ENCODE measurements at places on chromosomes 7 and 10.

DNA sequence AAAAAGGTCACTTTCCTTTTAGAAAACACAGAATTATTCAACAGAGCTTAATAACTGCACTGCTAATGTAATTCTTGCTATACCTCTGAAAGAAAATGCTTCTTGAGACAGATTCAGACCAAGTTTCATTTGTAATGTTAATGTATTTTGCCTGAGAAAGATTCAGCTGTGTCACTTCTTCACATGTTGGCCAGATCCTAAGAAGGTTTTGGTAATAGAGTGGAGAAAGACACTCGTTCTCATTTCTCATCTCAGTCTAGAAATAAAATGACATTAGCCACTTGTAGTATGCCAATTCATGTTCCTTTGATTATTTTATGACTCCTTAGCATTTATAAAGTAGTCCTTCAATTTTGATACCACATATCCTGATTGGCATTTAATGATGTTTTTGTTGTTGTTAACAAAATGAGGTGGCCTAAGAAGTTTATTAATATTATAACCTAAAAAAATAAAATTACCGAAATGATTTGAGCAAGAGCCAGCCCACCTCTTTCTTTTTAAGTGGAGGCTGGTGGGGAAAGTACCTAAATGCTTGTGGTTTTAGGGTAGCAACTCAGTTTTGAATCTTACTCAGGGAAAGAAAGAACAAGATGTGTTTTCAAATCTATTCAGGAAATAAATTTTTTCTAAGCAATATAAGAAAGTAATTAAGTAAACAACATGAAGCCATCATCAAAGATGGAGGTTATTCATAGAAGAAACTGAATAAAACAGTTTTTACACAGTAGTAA is 16.4 kb upstream of the ELAPOR2 start:
- DNase-seq: no peak

DNA sequence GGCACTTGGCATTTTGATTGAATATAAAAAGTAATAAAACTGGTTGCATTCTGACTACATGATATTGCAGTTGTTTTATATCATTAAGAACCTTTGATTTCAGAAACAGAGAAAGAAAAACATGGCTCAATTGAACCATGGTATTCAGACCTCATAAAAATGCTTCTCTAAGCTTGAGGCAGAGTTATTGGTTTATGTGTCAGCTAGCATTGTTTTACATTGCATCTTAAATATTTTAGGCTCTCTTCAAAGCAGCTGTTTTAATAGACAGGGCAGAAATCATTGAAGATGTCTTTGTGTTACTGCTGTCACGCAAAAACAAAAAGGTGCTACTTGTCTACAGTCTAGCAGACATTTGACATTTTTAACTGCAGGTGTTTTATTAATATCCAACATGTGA is 299.2 kb downstream of the EXOC4 start:
- no peak for DNase-seq

GRCh38 chr10:50395851-50396250 is 144.5 kb upstream of the ASAH2 start:
- no peak for DNase-seq

DNA sequence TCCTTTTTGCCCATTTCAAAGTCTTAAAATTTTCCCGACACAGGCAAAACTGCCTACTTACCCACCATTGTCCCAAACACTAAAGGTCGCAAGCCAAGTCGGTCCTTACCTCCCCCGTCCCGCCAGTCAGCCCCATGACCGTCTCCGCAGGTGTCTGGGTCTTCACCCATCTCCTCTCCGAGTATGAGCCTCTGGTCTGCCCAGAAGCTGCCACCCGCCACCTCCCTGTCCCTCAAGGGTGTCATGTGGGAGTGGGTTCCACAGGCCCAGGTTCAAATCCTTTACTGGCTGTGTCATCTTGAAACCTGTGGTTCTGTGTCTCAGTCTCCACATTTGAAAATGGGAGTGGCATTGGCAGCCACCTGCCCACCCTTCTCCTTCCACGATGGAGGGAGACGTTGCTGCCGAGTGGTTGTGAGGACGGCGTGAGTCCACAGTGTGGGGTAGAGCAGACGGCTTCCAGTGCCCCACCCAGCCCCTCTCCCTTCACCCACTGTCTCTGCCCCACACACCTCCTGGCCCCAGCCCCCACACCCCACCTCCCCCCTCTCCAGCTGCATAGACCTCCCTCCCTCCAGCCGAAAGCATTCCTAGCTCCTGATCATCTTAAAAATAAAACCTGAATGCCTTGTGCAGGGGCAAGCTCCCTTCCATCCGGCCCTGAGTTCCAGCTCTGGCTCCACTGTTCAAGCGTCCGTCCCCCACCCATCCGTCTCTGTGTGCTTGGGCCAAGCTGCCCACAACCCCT is 35.3 kb downstream of the FOXL3 start:
- DNase-seq: no peak

DNA sequence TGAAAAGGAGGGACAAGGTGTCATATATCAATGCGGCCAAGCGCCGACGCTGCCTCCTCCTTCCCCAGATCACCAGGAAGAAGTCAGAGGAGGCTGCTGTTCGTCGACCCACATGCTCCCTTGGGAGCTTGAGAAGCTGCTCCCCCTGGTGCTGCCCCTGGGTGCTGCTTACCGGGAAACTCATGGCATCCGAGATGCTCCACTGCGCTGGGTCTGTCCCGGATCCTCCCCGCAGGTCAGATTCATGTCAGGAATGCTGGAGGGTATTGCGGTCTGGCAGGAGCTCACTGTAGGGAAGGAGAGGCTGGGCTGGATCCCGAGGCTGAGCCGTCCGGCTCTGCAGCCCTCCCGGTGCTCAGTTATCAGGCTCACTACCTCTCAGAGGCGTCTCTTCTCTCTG is 123.7 kb upstream of the FAM20C start:
- no peak for DNase-seq

DNA sequence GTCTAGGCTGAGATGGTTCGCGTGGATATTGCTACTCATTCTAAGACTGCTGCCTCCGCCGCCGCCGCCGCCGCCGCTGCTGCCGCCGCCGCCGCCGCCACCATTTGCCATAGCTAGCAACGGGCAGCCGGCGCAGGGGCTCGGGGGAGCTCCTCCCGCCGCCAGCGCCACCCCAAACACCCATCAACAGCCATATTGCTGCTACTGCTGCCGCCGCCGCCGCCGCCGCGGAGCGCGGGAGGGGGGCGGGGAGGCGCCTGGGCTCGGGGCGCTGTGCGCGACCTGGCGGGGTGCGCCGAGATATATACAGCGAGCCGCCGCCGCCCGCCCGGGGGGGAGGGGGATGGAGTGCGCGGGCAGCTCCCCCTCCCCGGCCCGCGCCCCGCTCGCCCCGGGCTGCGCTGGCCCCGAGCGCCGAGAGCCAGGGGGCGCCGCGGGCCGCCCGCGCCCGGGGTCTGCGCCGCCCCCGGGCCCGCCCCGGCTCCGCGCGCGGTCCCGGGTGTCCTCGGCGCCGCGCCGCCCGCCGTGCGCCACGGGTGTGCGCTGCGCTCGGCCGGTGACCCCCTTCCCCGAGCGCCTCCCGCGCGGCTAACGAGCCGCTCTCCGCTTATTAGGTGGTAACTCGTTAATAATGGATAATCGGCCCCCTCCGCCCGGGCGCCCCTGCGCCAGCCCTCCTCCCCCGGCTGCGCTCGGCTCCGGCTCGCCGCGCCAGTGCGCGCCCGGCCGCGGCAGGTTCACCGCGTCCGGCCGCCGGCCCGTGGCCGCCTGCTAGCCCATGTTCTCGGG is at the start of gene KCNMA1:
KCNMA1 (minus strand) TSS at position 277 of the 789 bp plus-strand sequence.
- no peak for DNase-seq

- DNase-seq: no peak
These were observed 29.8 kb upstream of the HABP2 start for GRCh38 chr10:113523071-113523470.

DNA sequence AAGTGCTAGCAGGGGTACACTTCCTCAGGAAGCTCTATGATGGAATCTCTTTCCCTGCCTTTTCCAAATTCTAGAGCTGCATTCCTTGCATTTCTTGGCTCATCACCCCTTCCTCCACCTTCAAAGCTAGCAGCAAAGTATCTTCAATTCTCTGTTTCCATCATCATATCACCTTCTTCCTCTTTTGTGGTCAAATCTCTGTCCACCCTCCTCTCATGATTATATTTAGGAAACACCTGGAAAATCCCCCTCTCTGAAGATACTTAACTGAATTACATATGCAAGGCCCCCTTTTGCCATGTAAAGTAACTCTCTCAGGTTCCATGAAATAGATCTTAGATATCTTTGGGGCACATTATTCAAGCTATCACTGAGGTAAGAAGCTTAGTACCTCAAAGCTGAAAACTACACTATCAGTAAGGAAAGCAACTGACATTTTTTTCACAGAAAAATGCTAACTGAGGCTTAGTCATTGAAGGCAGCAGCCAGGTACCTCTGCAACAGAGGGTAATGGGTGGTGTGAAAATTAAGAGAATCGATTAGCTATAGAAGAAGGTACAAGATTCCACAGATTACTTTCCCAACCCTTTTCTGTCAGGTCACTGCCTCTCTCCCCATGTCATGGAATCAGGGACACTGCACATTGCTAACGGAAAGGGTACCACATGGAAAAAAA is 197.3 kb downstream of the MACC1 start:
- DNase-seq: no peak

DNA sequence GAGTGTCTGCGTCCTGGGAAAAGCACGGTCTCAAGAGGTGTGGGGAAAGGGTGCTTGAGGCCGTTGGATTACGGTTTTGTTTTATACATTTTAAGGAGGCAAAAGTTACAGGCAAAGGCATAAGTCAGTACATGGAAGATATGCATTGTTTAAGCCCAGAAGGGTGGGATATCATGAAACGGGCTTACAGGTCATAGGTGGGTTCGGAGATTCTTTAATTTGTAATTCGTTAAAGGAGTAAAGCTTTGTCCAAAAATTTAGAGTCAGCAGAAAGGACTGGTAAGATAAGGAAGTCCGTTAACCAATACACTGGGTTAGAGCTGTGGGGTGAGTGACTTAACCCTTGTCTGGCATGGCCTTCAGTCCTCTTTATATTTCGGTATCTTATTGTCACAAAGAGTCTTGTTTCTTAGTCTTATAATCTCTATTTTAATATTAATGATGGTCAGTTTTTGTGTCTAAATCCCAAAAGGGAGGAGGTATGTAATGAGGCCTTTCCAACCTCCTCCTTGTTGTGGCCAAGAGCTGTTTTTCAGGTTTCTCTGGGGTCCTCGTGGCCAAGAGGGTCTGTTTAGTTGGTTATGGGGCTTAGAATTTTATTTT is 12.7 kb downstream of the TSPAN14 start:
- DNase-seq: no peak

GRCh38 chr7:112254156-112254555 is 47.7 kb downstream of the ZNF277 start:
- DNase-seq: no peak
